Astrocyte (in vitro differentiated cells and primary cell): ENCODE measurements at places on chromosomes 16 and 17. TPM values are rescaled to one million over a fixed set of nuclear protein-coding genes. Genes with fewer than 3 reads are reported as not detected.

- no peak for DNase-seq
Measured at GRCh38 chr17:76523084-76524037, 14.1 kb downstream of the CYGB start.

GRCh38 chr16:79247386-79247785 lies 353.2 kb downstream of the MAF start:
- DNase-seq = no peak

- DNase-seq = no peak
Measured at GRCh38 chr16:35734728-35735402, 2275.5 kb downstream of the TP53TG3F start.

MILR1 gene
- 0.91 and 1.9 TPM in 2 replicates for total RNA-seq

DNA sequence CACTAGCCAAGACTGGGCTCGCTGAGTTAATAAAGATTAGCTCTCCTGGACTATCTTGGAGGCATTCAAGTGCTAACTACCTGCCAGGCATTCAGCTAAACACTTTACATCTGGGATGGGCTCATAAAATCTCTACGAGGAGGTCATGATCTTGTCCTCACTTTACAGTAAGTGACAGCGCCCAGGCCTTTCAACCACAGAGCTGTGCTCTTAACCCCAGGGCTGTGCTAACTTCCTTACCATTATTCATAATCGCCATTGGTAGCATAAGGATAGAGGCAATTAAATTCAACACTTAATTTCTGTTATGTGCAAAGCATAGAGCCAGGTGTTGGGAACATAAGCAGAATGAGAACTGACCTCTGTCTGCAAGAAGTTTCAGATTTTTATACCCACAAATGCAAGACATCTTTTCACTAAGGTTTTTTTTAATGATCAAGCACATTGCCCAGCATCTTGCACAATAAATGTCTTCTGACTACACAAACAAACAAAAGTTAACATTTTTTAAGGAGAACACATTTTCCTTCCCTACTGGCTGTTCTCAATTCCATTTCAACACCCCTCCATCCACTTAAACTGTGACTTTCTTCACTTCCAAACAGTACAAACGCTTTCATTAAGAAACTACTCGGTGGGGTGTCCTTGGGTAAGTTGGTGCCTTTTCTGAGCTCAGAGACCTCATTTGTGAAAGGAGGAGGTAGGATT lies 172.3 kb downstream of the C16orf78 start:
- no peak for DNase-seq

DNA sequence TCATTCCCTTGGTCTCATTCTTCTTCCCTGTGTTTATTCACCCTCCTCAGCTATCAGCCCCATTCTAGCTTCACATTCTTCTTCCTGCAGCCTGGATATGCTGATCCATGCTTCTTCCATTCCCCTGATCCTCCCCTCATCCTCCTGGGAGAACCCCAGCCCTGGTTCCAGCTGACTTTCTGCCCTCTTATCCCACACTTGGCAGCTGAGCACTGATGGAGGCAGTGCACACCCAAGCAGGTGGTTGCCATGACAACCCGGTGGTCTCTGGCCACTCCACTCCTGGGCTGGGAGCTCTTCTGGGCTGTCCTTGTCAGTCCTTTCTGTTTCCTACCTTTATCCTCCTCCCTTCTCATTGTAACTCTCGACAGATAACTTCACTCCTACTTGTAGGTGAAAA lies 16.7 kb upstream of the TUBG2 start:
- DNase-seq = no peak

GPR142 gene
- total RNA-seq = not detected in 2 replicates

DNA sequence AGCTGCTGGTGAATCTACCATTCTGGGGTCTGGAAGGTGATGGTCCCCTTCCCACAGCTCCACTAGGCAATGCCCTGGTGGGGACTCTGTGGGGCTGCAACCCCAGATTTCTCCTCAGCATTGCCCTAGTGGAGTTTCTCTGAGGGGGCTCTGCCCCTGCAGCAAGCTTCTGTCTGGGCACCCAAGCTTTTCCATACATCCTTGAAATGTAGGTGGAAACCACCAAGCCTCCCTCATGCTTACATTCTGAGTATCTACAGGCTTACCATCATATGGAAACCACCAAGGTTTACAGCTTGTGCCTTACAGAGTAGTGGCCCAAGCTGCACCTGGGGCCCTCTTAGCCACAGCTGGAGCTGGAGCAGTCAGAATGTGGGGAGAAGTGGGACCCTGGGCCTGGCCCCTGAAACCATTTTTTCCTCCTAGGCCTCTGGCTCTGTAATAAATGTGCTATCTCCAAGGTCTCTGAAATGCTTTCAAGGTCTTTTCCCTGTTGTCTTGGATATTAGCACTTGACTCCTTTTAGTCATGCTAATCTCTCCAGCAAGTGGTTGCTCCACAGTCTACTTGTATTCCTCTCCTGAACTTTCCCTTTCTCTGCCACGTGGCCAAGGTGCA lies 19.6 kb upstream of the DLX3 start:
- no peak for DNase-seq

GRCh38 chr16:19400711-19401110 lies 17.0 kb upstream of the TMC5 start:
- no peak for DNase-seq

DNA sequence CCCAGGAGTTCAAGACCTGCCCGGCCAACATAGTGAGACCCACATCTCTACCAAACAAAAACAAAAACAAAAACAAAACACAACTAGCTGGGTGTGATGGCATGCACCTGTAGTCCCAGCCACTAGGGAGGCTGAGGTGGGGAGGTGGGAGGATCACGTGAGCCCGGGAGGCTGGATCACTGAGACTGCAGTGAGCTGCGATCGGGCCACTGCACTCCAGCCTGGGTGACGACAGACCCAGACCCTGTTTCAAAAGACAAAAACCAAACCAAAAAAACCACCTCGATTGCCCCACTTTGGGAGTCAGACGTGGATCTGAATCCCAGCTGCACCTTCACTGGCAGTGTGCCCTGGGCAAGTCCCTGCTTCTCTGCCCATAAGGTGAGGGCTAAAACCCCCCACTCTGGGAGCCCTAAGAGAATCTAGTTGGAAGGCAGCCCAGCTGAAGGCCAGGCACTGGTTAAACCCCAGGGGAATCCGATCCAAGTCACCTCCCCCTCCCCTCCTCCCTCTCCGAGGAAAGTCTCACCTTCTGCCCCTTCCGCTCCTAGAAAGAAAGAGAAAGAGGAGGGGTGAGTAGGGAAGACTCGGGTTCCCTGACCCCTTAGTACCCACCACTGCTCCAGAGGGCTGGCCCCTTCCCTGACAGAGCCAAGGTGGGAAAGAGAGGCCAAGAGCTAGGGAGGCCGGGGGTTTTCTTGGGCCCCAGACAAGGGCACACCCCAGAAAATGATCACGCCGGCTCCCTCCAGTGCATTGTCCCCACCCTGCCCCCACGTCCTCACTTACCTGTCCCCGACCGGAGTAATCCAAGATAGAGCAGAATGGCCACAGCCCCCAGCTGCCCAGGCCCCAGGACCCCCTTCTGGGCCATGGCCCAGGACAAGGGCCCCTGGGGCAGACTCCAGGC lies 647 bp downstream of the PRSS8 start:
- DNase-seq = no peak

DNA sequence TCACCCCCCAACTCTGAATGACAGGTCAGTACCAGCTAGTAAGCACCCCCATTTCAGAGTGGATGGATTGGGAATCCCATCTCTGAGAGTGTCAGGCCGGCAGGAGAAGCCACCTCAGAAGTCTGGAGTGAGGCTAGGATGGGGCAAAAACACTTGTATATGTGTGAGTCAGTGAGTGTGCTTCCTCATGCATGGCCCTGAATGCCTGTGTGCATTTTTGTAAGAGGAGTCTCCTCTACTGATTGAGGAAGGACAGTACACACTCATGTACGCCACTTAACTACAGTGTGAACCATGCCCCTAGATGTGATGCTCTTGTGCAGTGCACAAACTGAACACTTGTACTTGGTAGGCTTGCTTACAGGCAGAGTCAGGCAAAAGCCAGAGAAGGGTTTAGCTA lies 22.3 kb upstream of the NAGS start:
- no peak for DNase-seq

- DNase-seq = no peak
Measured at GRCh38 chr16:21001262-21001661, 100.7 kb downstream of the LYRM1 start.

TMEM88 gene
- total RNA-seq = 25.3 and 33.7 TPM in 2 replicates

DNA sequence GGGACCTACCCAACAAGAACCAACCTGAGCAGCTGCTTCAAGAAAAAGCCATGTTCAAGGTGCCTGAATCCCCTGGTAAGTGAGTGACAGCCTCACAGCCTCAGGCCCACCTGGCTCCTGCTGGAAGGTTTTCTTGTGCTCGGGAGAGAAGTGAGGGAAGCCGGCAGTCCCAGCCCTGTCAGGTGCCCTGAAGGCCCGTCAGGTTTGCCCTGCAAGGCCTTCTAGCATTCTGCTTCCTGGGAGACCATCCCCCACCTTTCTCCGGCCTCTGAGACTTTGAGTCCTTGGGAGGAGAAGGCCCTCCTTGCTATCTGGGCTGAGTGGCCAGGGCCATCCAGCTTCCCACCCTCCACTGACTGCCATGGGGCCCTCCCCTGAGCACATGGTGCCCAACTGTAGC lies 166.7 kb upstream of the ZNF267 start:
- DNase-seq = no peak

DNA sequence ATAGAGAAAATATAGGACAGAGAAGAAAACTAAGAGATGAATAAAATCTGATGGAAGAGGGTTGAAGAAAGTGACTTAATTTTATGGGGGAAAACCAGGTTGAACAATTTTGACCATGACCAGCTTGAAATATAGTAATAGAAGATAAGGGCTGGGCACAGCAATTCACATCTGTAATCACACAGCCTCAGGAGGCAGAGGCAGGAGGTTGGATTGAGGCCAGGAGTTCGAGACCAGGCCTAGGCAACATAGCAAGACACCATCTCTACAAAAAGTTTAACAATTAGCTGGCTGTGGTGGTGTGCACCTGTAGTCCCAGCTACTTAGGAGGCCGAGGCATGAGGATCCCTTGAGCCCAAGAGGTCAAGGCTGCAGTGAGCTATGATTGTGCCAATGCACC lies 8.7 kb downstream of the MXRA7 start:
- no peak for DNase-seq

DNA sequence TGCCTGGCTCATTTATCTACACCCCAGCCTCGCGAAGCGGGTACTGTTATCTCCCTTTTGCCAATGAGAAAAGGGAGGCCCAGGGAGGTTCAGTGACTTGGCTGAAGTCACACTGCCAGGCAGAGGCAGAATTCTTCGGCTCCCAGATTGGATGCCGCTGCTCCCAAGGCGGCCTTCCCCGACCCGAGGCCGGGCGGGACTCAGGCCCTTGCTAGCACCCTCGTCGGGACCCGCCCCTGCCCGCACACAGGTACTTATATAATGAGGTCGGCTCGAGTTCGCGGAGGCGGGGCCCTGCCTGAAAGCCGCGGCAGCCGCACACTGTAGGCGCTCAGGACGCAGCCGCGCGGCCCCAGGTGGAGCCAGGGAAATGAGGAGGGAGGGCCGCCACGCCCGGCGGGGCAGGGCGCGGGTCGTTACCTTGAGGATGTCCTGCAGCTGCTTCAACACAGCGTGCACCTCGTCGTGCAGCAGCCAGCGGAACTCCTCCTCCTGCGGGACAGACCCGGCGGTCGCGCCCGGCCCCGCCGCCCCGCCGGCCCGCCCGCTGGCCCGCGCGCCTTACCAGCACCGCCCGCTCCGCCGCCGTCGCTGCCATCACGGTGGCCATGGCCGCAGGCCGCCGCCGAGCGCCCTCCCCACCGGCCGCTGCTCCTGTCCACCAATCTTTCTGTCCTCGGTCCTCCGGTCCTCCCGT lies at the start of gene ROGDI:
Gene ROGDI (minus strand): TSS at position 672 of the 697 bp plus-strand sequence. CDS start 62 bp downstream, at position 610.
- DNase-seq = peak; percentile 36

XYLT1 gene
- 22.9 and 28.5 TPM in 2 replicates for total RNA-seq

- no peak for DNase-seq
Measured at GRCh38 chr16:89946515-89946914, 2.0 kb upstream of the DEF8 start.

DNA sequence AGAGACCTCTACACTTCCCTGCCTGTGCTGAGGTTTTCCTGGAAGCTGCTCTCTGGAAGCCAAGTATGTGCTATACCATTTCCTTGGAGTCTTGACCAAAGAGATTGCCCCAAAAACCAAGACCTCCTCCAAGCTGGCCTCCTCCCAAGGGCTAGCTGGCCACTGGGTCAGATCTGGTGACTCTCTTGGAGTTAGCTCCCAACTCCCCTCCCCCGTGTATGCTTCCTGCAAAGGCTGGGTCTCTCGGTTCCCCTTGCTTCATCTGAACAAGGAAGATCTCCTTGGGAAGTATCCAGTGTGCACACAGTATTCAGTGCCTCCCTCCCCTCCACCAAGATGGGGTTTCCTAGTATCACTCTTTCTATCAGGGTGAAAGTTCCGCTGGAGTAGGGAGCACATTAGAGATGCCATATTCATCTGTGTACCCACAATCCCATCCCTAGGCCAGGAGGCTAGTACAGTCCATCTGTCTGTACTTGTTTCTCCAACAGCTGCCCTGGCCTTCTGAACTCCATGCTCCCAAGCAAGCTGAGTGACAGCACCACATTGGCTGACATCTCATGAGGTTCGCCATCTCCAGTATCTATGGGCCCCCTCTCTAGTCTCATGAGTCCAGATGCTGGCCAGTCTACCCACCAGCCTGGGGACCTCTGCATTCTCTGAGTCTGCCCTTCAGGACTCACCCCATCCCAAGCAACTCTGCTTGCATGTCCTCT lies 3.2 kb downstream of the GAS7 start:
- no peak for DNase-seq

GRCh38 chr16:78620291-78620690 lies 520.8 kb downstream of the WWOX start:
- no peak for DNase-seq

GRCh38 chr17:77492446-77493237 lies 351.9 kb downstream of the SEC14L1 start:
- no peak for DNase-seq

DNA sequence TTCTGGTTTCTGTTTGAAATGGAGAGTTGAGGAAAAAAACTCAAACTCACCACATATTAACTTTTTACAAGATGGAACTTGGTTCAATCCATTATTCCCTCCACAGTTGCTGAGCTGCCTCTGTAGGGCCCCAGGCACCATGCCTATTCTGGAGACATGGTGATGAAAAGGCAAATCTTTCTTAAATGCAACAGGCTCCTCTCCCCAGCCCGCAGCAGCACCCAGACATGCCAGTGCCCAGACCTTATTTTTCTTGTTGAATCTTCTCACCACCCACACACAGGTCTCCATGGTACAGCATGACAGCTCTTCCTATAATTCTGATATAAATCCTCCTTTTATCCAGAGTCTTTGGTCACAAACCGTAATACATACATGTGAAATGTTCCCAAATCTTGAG lies 7.6 kb downstream of the CYTH1 start:
- no peak for DNase-seq

DNA sequence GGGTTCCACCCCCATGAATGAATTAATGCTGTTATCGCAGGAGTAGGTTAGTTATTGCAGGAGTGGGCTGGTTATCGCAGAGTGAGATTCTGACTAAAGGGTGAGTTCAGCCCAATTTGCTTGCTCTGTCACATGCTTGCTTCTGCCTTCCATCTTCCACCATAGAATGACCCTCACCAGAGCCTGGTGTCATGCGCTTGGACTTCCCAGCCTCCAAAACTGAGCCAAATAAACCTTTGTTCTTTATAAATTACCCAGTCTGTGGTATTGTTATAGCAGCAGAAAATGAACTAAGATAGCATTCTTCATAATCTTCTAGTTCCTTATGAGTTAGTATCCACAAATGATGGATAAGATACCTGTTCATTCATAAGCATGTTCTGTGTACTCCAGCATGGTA lies 235.1 kb upstream of the TBX2 start:
- DNase-seq = no peak
